ENCODE measurements at places on chromosomes 5 and 9.
A peak's percentile ranks its signal among the peaks of the same experiment; 100 is the strongest.

DNA sequence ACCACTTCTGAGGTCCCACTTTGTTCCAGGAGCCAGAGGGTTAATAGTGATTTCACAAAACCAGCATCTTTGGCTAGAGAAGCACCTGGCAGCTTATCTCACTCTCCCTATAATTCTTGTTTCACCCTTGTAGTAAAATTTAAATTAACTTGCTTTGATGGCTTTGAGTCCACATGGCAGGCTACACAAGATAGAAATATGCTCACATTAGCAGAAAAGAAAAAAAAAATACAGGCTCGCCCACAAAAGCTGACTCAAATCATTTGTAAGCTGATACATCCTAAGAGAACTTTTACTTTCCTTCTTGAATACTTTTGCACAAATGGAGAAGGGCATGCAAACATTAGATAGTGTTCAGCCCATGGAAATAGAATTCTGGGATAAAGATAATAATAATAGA is 36.2 kb downstream of the TNFSF15 start:
- no peak for DNase-seq

- no peak for DNase-seq
Observed at GRCh38 chr9:108688676-108689075, 167.1 kb downstream of the ACTL7B start.

- DNase-seq: no peak
Observed at GRCh38 chr5:80069918-80070318, 34.8 kb downstream of the THBS4 start.

- peak; percentile 34 for DNase-seq
Observed at GRCh38 chr9:20526500-20527319, 95.6 kb downstream of the MLLT3 start.

DNA sequence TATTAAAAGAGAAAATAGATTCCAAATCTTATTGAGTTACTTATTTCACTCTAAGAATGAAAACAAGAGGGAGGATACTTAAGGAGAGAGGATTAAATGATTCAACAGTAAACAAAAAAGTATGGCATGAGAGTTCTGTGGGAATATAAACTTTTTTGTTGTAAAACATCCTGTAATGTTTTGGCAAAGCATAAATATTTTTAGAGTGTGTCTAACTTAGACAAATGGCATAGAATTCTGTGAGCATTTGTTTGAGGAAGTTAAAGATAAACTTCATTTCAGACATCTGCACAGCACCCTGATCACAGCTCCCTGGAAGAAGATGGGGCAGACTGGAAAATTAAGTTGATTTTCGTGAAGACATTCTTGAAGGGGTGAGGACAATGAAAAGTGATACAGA is 246.8 kb upstream of the HAPLN1 start:
- DNase-seq: no peak

- peak; percentile 89 for DNase-seq
Observed at GRCh38 chr5:167294882-167295680, 996.4 kb upstream of the WWC1 start.

DNA sequence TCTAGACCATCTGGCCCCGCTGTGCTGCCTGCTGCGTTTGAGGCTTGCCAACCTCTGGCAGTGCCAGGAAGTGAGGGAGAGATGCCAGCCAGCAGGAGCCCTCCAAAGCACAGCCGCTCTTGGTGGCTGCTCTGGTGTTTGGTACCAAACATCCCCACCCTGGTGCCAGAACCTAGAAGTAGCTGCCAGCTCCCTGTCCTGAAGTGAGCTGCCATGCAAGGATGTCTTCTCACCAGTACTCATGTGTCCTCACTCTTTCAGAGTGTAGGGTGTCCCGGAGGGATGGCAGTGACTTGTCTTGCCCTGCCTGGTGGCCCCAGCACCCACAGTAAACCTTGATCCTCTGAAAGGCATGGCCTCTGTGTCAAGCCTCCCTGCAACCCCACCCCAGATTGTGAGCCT is 43.4 kb downstream of the AMBP start:
- no peak for DNase-seq

DNA sequence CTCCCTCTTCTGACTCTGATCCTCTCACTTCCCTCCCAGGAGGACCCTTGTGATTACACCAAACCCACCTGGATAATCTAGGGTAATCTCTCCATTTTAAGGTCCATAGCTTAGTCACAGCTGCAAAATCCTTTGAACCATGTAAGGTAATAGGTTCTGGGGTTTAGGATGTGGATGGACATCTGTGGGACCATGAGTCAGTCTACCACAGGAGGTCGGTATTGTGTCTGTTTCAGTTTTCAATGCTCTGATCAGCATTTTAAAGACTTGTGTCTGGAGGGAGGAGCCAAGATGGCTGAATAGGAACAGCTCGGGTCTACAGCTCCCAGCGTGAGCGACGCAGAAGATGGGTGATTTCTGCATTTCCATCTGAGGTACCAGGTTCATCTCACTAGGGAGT is 112.6 kb downstream of the CAVIN4 start:
- DNase-seq: no peak

- peak; percentile 0 for DNase-seq
Observed at GRCh38 chr5:156815988-156816599, 34.0 kb upstream of the PPP1R2B start.

DNA sequence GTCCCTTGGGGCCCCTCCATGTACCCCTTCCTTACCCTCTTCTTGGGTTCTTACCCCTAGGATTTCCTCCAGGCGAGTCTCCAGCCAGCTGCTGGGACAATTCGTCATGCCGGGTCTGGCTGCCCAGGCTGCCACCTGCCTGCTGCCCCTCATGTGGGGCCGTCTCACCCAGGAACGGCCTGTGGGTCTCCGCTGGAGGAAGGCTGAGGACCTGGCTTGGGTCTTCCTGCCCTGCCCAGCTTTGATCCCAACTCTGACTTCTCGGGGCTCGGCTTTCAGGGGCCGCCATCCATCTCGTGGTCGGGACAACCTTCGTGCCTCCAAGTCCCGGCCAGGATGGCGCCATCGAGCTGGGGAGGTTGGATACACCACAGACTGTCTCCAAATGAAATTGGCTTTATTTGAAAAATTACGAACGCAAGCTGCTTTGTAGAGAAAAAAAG is 38.1 kb downstream of the HMCN2 start:
- no peak for DNase-seq

DNA sequence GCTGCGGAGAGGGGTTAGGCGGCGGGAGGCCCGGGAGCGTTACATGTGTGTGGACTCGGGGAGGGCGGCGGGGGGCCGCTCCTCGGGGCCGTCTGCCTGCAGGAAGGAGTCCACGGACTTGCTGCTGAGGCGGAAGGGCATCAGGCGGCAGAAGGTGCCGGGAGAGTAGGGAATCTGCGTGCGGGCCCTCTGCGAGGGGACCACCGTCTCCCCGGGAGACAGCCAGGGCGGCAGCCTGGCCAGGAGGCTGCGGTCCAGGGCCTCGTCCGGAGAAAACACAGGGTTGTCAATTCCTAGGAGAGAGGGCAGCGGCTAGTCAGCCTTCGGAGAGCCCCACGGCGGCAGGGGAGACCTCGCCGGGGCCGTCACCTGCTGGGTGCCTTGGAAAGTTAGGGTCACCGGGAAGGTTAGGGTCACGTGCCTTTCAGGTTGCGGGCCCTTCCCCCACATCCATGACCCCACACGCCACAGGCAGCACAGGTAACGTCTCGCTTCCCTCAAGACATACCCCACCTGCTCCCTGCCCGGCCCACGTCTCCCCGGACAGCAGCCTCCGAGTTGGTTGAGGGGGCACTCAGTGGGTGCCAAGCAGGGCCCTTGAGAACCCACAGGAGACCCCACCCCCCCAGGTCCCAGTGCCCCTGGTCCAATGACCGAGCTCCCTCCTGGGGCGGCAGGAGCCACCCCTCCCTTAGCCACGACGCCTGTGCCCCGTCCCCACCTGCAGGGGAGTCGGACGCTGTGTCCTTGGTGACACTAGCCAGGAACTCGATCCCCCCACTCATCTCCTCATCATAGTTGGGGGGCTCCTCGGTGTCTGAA is 32.1 kb downstream of the EXOC3 start:
- peak; percentile 19 for DNase-seq

DNA sequence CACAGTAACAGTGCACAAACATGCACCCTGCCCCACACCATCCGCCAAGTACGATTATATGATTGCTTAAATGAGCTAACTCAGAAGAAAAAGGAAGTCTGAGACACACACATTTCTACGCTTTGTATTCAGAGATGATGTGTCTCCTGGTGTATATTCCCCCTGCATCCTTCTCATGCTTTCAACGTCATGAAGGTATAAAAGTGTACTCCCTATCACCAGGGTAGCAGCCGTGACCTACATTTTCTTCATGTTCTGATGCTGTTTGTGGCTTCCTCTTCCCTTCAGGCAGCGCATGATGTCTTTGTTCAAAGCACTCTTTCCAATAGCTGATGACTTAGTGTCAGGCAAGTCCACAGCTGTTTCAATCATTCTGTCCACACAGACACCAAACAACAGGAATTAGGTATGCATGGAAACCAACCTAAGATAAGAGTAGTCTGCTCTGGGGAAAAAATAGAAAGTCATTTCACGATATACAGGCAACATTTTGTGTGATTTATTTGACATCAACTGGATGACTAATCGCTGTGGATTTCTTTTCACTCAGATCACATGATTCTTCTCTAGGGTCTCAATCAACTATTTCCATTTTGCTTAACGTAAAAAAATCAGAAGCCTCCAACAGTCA is 269.4 kb upstream of the PTGER4 start:
- DNase-seq: peak; percentile 62

- no peak for DNase-seq
Observed at GRCh38 chr5:5613261-5613990, 190.9 kb downstream of the ICE1 start.

DNA sequence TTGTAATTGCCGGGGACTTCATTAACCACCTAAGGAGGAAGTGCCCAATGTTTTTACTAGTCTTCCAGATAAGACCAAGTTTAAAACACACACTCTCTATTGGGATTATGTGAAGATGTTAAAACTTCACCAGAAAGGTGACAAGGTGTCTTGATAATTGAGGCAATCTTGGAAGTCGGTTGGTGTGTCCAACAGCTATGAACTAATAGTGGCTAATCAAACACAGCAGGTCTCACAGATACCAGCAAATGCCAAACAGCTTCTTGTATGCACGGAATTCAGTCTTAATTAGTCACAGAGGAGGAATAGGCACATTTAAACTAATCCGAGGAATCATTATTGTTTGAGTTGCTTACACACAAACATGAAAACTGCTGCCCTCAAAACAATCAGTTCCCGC is 214.5 kb downstream of the SEC61B start:
- no peak for DNase-seq

- no peak for DNase-seq
Observed at GRCh38 chr5:163321511-163321910, 115.9 kb upstream of the CCNG1 start.

DNA sequence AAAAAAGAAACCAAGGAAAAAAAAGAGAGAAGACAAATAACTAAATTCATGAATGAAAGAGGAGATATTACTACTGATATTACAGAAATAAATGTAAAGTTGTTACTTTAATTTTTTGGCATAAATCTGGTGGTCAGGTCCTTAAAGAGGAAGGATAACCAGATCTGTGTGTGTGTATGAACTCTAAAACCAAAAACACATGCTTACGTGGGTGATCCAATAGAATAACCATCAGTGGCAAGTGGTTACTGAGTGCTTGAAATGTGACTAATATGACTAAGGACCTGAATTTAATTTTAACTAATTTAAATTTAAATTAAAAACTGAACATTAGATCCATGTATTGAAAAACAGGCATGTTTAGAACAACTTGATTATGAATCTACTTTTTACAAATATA is 10.3 kb downstream of the SLC28A3 start:
- no peak for DNase-seq

DNA sequence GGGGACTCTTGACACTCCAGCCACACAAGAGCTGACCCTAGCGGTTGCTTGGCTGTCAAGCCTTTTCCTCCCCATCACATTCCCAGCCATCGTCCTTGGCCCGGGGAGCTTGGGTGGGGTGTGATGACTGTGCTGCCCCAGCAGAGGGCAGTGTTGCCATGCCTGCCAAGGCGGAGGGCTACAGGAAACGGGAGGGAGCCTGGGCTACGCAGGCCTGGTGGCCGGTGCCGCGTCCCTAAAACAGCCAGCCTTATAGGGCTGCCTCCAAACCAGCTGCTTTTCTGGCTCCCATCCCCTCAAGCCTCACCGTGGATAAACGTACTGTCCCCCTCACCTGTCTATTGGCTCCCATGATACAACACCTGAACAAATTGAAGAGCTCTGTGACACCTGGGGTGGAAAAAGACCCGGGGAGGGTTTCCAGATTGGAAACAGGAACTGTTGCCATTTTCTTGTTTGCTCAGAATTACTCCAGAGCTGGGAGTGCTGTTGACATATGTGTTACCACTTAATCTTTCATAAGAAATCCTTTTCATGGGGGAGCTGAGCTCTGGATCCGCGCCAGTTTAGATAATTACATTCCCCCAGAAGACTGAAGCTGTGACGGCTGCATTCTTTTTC is 72.8 kb upstream of the ASTN2 start:
- peak; percentile 72 for DNase-seq

DNA sequence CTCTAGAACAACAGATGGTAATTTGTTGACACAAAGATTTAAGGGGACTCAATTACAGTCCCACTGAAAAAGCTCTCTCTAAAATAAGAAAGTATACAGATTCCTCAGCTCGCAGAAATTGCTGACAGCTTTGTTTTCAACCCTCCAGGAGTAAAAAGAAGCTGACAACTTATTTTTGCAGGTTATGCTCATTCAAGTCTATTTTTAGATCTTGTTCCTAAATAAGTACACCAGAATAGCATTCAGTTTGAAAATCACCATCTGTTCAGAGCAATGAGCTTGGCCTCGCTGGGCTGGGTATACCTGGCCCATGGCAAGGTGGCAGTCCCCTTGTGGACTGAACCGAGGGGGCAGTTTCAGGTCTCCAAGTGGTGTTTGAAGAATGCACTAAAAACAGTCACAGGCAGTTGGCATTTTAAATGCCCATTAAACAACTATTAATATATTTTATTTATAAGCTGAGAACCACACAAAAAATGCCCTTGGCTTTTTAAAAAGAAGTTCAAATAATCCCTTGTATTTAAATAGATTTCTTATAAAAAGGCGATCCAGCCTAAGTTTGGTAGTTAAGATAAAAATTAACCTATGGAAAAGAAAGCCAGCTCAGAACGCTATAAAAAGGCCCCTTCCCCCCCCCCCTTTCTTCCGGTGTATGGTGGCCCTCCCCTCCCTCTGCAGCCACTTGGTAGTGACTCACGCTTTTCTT is 169.2 kb downstream of the AUH start:
- DNase-seq: no peak

GRCh38 chr9:4662989-4663792 is 1.1 kb downstream of the PLPP6 start:
- DNase-seq: no peak

- no peak for DNase-seq
Observed at GRCh38 chr5:61148515-61148914, 13.8 kb downstream of the SMIM15 start.
